ENCODE measurements at places on chromosomes 4 and X. TPM values are rescaled to one million over a fixed set of nuclear protein-coding genes. Genes with fewer than 3 reads are reported as not detected.

The SPARCL1 gene
- total RNA-seq: 0.32 TPM

The SH3BGRL gene
- 32.8 TPM for total RNA-seq

The MTMR8 gene
- total RNA-seq: 0.15 TPM

The CPLX1 gene
- total RNA-seq: not detected

The RFC1 gene
- total RNA-seq: 47.9 TPM

The ARL13A gene
- total RNA-seq: not detected

The HHIP gene
- 89.8 TPM for total RNA-seq

The FGFBP2 gene
- total RNA-seq: not detected

The GAB3 gene
- total RNA-seq: 1.6 TPM

The F9 gene
- total RNA-seq: not detected

The SH3TC1 gene
- 94.8 TPM for total RNA-seq

The SMARCA1 gene
- total RNA-seq: 31.2 TPM

The KLHL34 gene
- not detected for total RNA-seq

The AWAT2 gene
- total RNA-seq: 0.32 TPM

The DCX gene
- not detected for total RNA-seq

The ELF2 gene
- total RNA-seq: 35.4 TPM

The CLNK gene
- not detected for total RNA-seq

The CHRDL1 gene
- not detected for total RNA-seq

The ARSJ gene
- 68.2 TPM for total RNA-seq

The FRMPD4 gene
- total RNA-seq: not detected

The NPY1R gene
- total RNA-seq: 0.15 TPM

The ETDB gene
- not detected for total RNA-seq

The AADAT gene
- 0.76 TPM for total RNA-seq

The NRK gene
- 1.4 TPM for total RNA-seq

The FAM199X gene
- total RNA-seq: 28.3 TPM

The SRPK3 gene
- not detected for total RNA-seq

The ZNF630 gene
- 0.65 TPM for total RNA-seq

The MSANTD1 gene
- 0.46 TPM for total RNA-seq

The SPACA5 gene
- total RNA-seq: not detected

The FRAS1 gene
- total RNA-seq: 9.9 TPM

The SPACA5B gene
- total RNA-seq: not detected

The FRMD7 gene
- total RNA-seq: not detected

The PLAC8 gene
- not detected for total RNA-seq

The SCML2 gene
- total RNA-seq: 0.97 TPM

The BEND2 gene
- total RNA-seq: not detected

The SASH3 gene
- total RNA-seq: not detected

The IBSP gene
- total RNA-seq: not detected

The SOD3 gene
- under 0.01 TPM for total RNA-seq

The WDR44 gene
- 9.4 TPM for total RNA-seq

The SSX3 gene
- total RNA-seq: not detected

The NEIL3 gene
- 10.2 TPM for total RNA-seq

The PAGE5 gene
- total RNA-seq: not detected

The PPP3CA gene
- 53.5 TPM for total RNA-seq

The TBX22 gene
- not detected for total RNA-seq

The ADH7 gene
- not detected for total RNA-seq

The SORCS2 gene
- total RNA-seq: not detected

The CEP135 gene
- total RNA-seq: 10.6 TPM

The RAI2 gene
- total RNA-seq: not detected

The SLC25A14 gene
- 8.5 TPM for total RNA-seq

The NBDY gene
- total RNA-seq: 3.3 TPM

The GLRB gene
- total RNA-seq: 9.7 TPM

The HOPX gene
- 32.8 TPM for total RNA-seq

The USP27X gene
- total RNA-seq: 1.8 TPM

The CENPE gene
- 22.1 TPM for total RNA-seq

All from epithelial cell of umbilical artery (primary cell).